ENCODE measurements at places on chromosomes 16 and 17.
A peak's percentile ranks its signal among the peaks of the same experiment; 100 is the strongest.

DNA sequence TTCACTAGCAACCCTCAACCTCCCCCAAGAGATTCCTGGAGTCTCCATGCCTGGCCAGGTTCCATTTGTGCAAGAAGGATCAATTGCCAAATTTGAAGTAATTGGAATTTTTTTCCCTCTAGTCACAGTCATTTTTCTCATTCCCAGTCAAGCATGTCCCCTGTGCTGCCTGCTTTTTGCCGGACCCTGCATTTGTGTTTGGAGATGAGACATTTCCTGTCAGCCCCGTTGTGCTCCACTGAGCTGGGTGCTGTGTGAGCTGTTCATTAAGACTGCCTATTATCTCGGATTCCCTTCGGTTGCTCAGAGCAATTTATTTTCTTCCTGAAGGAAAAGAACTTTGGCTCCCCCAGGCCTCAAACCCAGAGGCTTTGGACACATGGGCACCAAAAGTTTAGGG, 201.0 kb upstream of the NLRP1 start:
- DNase-seq, result no peak

- DNase-seq, result no peak
Measured at GRCh38 chr17:13393841-13394710, 207.7 kb downstream of the HS3ST3A1 start.

- DNase-seq, result no peak
Measured at GRCh38 chr16:64109241-64109640, 1012.6 kb downstream of the CDH11 start.

GRCh38 chr17:69059458-69060175, 1.1 kb downstream of the ABCA9 start:
- no peak for DNase-seq

DNA sequence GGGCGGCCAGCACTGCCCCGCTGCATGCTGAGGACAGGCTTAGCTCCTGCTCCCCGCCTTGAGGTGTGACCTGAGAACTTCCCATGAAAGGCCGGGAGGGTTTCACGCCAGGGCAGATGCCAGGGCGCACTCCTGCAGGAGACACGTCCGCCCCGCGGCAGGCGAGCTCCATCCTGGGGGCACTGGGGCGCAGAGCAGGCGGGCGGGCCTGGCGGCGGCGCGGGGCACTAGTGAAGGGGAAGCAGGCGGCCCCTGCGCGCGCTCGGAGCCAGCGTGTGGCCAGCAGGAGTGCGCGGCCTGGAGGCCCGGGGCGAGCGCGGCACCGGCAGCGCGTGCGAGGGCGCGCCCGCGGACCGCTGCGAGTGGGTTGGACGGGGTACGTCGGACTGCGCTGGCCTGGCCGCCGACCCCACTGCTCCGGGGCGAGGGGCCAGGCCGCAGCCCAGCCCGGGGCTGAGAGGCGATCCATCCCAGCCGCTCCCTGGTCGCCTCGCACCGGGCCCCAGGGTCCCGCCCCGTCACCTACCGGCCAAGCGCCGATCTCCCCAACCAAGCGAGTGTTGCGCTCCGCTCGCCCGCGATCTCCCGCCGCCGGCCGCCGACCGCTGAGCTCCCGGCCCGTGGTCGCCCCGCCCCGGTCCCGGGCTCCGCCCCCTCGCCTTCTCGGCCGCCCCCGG, at the start of gene MAP3K14:
Gene MAP3K14 (minus strand): TSS at position 587 of the 677 bp plus-strand sequence. CDS start 26,275 bp downstream, outside the sequence.
- peak; percentile 42 for DNase-seq

GRCh38 chr16:21156767-21157467, 1.6 kb upstream of the LDAF1 start:
- DNase-seq, result no peak

GRCh38 chr17:32275060-32276042, 9.7 kb downstream of the RHBDL3 start:
- no peak for DNase-seq

DNA sequence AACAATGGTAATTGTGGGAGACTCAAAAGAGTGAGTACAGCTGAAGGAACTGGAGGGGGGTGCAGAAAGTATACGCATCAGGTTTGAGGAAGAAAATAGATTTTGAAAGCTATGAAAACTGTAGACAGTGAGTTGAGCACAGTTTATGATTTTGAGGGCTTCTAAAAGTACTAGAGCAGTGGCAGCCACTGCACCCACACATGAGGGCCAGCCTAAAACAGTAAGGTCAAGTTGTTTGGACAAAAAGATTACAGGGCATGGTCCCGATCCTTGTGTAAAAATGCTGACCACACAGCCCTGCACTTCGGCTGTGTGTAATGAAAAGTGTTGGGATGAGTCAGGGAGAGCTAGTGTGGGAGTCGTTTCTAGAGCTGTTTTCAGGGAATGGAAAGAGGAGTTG, 2282.1 kb downstream of the TP53TG3F start:
- no peak for DNase-seq

- DNase-seq, result no peak
Measured at GRCh38 chr17:63991611-63992010, 6.5 kb upstream of the PRR29 start.

DNA sequence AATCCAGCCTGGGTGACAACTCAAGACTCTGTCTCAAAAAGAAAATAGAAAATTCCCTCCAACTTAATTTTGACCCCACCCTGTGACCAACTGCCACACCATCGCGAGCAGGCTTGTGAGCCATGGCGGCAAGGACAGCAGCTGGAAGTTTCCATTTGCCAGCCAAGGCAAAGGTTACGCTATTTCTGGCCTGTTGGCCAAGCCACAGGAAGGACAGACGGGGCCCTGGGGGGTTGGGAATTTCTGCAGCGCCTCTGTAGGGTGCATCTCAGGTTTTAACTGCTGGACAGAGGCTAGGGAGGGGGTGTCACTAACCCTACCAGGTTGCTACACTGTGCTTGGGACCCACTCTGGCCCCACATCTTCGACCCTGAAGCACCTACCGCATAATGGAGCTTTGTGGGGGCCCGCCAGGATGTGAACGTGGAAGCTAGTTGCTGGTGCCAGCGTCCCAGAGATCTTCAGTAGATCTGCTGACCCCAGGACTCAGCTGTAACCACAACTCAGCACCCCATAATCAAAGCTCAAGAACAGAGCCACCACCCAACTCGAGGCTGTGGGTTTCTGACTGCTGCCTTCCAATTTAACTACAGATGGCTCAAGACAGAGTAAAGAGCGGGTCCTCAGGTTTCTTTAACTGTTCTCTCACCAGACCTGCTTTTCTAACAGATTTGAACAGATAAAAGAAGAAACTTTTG, 10.9 kb downstream of the KIFC3 start:
- no peak for DNase-seq

GRCh38 chr16:19907161-19907992, 22.7 kb upstream of the GPRC5B start:
- peak; percentile 35 for DNase-seq

- DNase-seq, result no peak
Measured at GRCh38 chr17:72863526-72864211, 228.8 kb downstream of the SLC39A11 start.

- no peak for DNase-seq
Measured at GRCh38 chr17:72411124-72411563, 290.3 kb downstream of the SOX9 start.

DNA sequence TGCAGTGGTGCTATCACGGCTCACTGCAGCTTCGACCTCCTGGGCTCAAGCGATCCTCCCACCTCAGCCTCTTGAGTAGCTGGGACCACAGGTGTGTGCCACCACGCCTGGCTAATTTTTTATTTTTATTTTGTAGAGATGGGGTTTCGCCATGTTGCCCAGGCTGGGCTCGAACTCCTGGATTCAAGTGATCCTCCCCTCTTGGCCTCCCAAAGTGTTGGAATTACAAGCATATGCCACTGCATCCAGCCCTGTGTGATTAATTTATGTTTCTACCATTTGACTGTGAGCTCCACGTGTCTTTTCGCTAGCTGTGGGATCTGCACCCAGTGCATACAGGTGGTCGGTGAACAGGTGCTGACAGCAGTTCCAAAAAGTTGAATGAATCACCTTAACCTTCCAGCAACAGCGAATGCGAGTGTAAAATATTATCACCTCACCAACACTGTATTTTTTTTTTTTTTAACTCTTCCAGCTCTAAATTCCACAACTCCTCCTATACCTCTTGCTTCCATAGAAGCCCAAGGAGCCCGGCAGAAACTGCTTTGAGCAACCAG, 484 bp upstream of the NUDT7 start:
- no peak for DNase-seq

GRCh38 chr17:45895969-45896785, 1.8 kb downstream of the MAPT start:
- no peak for DNase-seq

GRCh38 chr16:23113185-23113584, 36.1 kb downstream of the USP31 start:
- no peak for DNase-seq

- DNase-seq, result no peak
Measured at GRCh38 chr17:44864831-44865230, 17.1 kb downstream of the HIGD1B start.

- no peak for DNase-seq
Measured at GRCh38 chr17:20071824-20072691, 62.9 kb downstream of the SPECC1 start.

GRCh38 chr17:71649941-71650350, 470.9 kb upstream of the SOX9 start:
- no peak for DNase-seq

DNA sequence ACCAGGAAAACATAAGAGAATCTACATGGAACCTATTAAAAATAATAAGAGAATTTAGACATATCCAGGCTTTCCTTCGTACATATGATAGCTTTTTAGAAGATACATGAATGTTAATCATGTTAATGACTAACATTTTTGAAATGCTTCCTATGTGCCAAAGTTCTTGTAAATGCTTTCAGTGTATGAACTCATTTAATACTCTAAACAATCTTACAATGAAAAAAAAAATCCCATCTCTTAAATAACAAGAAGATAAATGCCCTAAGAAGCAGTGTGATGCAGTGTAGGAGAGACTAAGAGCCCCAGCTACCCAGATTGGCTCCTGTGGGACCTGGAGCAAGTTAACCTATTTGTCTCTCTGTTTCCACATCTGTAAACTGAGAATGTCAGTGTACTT, 220.4 kb upstream of the MYOCD start:
- DNase-seq, result no peak

DNA sequence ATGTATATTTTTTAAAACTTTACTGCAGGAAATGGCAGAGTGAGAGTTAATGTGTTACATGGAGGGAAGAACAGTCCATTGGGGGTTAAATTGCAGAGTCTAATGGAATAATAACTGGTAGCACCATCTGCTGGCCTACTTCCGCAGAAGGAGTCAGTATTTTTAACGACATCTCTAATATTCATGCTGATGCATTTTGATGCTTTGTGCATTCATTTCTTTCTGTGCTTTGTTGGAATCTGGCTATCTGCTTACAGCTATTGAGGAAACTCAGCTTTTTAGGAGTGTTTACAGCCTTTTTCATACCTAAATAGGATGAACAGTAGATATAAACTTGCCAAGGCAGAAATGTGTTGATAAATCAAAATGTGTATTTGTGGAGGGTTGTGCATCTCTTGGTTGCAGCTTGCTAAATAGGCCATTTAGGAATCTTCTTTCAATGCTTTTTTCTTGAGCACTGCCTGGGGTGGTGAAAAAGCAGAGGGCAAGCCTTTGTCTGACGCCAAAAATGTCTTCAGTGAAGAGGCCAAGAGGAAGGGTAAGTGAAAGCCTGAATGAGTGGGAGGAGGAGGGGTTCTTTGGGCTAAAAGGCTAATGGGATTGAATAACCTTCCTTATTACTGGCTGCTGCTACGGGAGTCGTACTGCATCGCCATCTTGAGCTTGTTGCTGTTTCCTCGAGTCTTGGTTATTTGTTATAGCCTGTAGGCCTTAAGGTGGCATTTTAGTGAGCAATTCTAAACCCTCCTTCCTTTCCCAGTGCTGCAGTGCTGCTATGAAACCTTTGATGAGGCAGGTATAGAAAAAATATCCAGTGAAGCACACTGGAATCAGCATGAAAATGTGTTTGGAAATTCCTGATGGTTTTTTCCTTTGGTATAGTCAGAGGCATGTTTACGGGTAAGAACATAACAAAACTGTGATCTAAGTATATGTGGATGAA, 153.3 kb downstream of the CHD9 start:
- no peak for DNase-seq

Data from stimulated activated CD8-positive, alpha-beta memory T cell treated with anti-CD3 and anti-CD28 coated beads, Interleukin-4, amount 100 ng/mL, for 1 hour (primary cell).